ENCODE measurements at places on chromosomes 3 and 15.

DNA sequence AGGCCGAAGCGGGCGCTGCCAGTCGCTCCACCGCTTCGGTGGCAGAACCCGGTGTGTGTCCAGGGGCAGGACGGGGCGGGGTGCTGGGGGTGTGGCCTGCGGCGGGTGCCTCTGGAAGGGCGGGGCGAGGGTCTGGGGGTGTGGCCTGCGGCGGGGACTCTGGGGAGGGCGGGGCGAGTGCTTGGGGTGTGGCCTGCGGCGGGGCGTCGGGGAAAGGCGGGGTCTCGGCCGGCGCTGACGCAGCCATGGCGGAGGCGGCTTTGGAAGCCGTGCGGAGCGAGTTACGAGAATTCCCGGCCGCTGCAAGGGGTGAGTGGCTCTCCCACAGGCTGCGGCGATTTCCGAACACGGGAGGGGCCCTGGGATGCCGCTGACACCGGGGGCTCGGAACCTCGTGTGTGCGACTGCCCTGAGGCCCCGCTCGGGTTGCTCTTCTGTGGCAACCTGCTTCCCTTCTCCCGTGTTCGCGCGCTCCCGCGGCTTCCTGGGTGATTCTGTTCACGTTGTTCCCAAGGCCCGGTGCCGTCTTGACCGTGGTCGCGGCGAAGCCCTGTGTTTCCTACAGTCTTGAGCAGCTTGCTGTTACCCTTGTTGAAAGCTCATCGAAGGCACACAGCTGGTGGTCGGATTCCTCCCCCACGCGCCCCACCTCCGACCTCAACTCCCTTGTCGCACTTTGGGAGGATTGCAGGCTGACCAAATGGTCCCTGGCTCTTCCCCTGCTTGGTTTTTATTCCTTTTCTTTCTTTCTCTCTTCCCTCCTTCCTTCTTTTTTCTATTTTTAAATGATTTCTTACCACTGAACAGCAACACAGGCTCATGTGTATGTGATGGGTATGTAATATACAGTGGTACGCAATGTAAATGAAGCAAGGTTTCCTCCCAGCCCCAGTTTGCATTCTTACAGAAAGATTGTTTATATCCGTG, at the start of gene JMJD7:
Gene JMJD7, plus strand, starts transcription at position 213 of the 927 bp plus-strand sequence. Its CDS starts 33 bp downstream, at position 246.
- peak; percentile 94 for DNase-seq

DNA sequence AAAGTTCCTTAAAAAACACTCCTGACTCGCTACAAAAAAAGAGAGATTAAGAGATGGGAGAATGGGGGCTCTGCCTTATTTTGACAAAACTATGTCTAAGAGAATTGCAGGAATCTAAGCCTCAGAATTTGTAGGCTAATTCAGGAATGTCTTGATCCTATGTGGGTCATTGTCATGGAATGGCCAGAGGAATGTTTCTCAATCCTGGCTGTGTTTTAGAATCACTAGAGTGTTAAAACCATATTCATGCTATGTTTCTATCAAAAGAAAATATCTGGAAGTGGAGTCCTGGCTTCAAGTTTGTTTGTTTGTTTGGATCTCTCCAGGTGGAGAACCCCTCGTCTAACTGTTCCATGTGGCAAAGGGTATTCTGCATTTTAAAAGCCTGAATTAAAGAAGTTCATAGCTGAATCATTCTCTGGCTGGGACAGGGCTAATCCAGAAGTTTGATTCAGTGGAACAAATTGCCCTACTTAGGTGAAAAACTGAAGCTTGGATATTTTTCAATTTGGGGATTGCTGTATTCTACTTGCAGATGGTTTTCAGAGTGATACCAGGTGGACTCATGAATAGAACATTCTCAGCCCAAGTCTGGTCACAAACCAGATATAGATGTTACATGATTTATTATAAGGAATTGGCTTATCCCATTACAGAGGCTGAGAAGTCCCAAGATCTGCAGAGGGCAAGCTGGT, 28.2 kb downstream of the GJD2 start:
- no peak for DNase-seq

DNA sequence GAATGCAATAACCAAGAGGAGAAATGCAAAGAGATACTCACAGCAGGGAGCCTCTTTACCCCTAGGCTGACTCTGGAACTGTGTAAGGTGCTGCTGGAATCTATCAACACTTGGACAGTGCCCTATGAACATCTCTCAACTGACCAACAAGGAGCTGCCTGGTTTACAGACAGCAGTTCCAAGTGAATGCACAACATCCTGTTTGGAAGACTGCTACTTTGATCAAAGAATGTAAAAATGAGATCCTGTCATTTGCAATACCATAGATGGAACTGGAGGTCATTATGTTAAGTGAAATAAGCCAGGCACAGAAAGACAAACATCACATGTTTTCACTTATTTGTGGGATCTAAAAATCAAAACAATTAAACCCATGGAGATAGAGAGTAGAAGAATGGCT, 136.3 kb downstream of the IMPG2 start:
- no peak for DNase-seq

DNA sequence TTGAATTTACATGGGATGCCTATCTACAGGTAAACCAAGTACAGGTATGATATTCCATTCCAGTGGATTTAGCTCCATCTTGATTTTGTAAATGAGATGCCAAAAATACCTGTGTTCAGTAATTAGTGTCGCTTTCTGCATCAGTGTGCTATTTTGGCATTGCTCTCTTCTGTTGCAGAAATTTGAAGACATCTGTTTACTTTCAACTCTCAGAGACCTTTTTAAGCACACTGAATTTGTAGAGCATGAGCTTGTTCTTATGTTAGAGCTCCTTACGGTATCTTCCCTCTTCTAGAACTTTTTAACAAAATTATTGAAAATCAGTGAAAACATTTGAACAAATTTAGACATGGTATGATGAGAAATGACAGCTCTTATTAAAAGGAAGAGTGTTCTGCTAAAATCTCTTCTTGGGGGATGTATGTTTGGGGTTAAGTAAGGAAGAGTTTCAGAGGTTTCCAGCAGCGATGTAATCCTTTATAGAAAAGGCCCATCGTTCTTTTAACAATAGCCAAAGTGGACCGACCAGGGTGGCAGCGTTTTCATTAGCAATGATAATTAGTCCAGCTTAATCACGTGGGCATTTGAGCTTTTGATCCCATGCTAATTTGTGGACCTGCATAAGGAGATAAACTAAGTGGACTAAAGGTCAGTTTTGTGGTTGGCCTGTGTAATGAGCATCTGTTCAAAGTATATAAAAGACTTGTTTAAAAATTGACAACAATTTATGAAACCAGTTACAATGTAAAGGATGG, 385.4 kb downstream of the PTPRG start:
- no peak for DNase-seq

DNA sequence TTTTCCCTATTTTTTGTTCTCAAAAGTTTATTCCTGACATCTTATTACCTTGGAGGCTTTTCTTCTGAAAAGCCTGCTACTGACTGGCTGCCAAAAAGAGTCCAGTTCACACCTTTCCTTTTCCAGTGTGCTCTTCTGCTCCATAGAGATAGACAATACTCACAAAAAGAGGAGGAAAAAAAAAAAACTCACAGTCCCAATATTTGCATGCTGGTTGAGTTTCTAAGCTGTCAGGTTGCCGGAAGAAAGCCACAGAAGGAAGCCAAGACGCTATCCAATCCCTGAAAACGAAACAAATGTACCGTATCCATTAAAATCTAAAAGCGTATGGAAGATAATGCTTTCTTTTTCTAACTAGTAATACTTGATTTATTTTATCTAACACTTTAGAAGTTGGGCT, 299.5 kb downstream of the CADM2 start:
- no peak for DNase-seq

DNA sequence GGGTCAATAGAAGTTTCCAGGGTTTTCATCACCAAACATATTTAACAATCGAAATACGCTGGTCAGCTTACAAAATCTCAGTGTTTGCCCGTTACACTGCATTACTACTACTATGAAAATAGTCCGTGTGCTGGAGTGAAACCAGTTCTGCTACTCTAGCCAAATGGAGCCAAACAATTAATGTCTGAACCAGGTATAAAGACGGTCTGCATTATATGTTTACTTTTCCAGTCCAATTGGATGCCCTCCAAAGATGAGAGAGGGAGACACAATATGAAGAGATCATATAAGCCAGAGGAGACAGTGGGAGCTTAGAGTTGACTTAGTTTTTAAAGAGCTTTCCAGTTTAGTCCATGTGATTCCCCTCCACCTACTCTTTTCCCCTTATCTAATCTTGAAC, 6.3 kb upstream of the DUT start:
- no peak for DNase-seq
